ENCODE measurements at places on chromosomes 7 and 10.

GRCh38 chr7:2662273-2663120 is 25.5 kb upstream of the AMZ1 start:
- DNase-seq: no peak

DNA sequence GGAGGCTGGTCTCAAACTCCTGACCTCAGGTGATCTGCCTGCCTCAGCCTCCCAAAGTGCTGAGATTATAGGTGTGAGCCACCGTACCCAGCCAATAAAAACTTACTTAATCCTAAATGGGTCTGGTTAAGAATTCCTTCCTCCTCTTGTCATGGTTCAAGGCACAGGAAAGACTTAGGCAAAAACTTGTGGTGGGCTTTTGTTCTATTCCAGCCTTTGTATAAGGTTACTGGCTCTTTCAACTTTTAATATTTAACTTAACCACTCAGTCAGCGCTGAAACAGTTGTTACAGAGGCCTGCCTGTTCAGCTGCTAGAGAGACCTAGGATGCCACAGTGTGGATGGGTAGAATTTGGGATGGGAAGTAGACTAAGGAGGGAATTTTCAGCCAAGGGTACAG is 28.1 kb upstream of the GARS1 start:
- no peak for DNase-seq

DNA sequence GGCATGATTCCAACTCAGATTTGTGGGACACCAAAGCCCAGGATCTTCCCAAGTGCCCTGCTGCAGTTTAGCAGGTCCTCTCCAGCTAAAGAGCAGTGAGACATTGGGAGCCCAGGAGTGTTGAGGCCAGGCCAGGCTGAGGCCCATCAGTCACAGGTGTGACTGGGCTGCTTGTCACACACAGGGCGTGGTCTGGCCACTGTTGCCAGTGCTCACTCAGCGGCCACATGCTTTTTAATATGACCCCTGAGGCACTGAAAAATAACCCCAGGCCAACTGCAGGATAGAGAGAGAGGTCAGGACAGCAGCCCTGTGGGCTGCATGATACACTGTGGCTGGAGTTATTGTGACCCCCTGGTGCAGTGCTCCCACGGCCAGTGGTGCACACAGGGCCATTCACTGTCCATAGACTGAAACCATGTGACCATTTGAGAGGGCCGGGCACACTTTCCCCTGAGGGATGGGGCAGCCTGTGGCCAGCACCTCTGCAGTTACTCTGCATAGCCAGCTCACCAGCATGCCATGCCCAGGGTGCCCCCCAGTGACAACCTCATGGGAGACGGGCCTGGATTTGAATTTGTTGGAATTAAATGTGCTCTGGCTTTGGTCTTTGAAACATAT is 4.2 kb downstream of the GDF2 start:
- no peak for DNase-seq

GRCh38 chr7:123865517-123866117 is 20.6 kb downstream of the HYAL4 start:
- DNase-seq: peak; percentile 59

GRCh38 chr10:28837613-28838390 is 160.5 kb downstream of the BAMBI start:
- DNase-seq: no peak

DNA sequence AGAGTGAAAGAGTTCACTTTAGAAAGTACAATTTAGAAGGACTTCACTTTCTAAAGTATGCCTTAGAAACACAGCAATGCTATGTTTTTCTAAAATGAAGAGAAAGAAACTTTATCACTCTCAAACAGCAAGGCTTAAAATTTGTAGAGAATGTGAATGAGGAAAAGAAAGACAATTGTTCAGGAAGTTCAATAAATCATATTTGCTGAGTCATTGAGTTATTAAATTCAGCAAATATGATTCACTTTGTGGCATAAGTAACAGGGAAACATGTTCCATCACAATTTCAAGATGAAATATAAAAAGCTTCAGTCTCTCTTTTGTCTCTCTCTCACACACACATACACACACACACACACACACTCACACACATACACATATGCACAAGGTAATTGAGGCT is 187.9 kb downstream of the PCDH15 start:
- no peak for DNase-seq

DNA sequence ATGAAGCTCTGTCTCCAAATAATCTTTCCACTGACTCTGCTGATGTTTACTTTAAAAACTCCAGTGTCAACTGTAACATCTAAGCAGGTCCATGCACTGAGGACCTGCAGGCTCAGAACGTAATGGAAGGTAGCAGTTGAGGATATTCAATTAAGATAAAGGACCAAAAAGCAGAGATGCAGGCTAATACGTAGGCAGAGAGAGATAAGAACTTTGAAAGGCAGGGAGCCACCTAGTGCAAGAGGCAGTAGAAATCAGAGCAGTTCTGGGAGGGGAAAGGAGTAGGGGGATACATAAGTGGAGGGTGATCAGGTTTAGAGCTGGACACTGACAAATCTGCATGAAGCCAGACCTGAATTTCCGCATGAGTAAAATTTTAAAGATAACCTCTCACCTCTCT is 114.5 kb upstream of the POM121L12 start:
- no peak for DNase-seq

GRCh38 chr7:1703441-1703840 is 33.4 kb downstream of the ELFN1 start:
- no peak for DNase-seq

DNA sequence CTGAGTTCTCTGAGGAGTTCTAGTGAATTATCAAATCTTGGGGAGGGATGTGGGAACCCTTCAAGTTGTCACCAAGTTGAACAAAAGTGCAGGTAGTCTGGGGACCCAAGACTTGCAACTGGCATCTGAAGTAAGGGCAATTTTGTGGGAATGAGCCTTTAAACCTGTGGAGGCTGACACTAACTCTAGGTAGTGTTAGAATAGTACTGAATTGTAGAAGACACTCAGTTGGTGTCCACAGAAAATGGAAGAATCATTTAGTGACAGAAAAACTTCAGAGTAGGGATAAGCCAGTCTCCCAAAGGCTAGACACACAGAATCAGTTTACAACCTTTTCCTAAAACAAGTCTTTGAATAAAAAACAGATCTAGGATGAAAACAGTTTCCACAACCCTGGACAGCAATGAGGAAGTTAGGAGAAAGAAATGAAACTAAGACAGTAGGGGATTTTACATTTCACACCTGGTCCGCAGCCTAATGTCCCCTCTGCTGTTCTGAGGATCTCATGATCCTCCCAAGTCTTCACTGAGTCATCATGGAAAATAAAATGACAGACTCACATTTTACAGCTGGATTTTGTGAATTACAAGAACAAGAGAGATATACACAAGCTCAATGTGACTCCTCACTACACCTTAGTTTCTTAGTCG is 23.0 kb upstream of the ING3 start:
- DNase-seq: no peak

DNA sequence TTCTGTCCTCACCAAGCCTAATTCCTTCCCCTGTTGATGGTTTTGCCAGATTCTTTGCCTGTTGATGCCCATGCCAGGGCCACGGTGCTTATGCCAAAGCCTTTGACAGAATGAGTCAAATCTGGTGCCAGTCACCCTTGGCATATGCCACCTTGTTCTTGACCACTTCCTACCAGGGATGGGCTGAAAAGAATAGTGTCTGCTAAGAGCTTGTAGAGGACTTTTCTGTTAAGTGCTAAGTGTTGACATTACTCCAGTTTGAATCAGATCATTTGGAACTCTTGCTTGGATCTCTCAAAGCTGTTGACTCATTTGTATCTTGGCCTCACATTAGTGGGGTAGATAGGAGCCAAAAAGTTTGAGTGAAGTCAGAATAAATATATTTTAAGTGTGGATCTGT is 661.2 kb downstream of the AUTS2 start:
- DNase-seq: no peak

DNA sequence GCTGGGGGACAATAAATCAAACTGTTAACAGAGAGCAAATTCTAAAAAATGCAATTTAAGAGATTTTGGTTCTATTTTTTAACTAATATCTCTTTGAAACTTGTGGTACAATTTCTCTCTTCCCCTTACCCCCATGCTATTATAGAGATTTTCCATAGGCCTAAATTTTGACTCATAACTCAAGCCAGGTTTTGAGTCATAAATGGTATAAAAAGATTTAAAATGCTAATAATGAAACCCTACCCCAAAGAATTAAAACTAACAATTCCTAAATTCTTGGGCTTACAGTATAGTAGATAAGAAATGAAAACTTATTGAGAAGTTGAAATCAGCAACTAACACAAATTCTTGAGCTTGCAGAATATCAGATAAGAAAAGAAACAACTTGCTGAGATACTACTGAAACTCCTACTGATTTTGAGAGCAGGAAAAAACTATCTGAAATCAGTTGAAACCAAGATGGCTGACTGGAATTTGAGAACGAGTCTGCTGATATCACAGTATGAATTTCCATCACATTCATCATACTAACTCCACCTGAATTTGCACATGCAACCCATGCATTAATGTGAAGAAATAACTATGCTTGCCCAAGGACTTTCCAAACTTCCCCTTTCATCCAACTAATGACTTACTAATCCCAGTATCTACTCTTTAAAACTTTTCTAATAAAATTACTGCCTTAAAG is 36.3 kb downstream of the POT1 start:
- DNase-seq: no peak

DNA sequence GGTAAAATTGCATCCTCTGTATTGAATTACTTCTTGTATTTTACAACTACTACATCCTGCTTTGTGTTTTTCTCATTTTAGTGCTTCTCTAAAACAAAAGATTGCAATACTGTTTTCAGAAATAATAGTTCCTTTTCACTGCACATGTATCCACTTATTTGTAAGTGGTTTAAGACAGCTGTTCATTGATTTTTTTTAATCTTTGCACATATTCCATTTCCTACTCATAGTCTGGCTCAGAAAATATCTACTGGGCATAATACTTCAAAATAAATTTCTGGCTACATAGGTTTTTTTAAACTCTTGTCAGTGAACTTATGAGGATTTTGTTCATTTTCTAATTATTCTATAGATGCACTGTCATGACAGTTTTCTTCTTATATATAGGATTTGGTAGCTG is 54.8 kb downstream of the SND1 start:
- DNase-seq: no peak

GRCh38 chr7:121271916-121272315 is 56.9 kb upstream of the WNT16 start:
- no peak for DNase-seq

GRCh38 chr10:124025660-124026588 is 67.5 kb downstream of the CHST15 start:
- no peak for DNase-seq

DNA sequence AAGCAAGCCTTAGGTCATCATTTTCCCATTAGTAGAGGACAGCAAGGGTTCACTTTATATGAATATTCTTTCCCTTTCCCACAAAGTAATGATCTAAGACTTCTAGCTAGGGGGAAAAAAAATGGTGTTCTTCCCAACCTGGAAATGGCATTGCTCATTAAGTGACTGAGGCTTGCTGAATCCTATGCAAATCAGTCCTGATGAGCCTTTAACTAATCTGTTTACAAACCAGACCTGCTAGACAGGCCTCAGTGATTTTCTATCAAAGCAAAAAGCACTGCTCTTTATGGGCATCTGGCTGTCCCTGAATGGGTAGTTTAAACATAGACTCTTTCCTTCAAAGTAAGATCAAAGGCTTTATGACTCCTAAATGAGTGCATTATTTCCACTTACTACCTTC is 146.3 kb downstream of the HIBADH start:
- no peak for DNase-seq

- DNase-seq: no peak
Measured at GRCh38 chr7:109354000-109354399, 784.3 kb downstream of the DNAJB9 start.

- DNase-seq: no peak
Measured at GRCh38 chr10:95181726-95182125, 12.3 kb upstream of the ACSM6 start.

GRCh38 chr7:100588438-100588837 is 2.3 kb downstream of the FBXO24 start:
- no peak for DNase-seq

GRCh38 chr10:33927347-33927746 is 592.9 kb upstream of the NRP1 start:
- no peak for DNase-seq

GRCh38 chr10:21526860-21527597 is 1.5 kb upstream of the SKIDA1 start:
- DNase-seq: peak; percentile 64

DNA sequence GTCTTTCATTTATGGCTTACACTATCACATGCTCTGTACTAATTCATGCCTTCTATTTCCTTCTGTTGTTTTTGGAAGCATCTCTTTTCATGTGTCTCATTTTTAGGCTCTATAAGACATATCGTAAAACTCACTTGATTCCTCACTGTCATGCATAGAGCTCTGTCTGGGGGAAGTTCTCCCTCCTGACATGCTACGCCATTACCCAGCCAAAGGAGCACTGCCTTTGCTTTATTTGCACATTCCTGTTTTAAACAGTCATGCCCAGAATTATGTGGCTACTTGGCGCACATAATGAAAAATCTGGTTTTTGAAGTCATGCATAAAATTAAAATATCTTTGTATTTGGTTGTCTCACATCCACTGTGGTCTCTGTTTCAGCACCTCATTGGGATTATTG is 17.6 kb upstream of the AKR1C3 start:
- no peak for DNase-seq

- DNase-seq: no peak
Measured at GRCh38 chr7:50317697-50318669, 13.5 kb downstream of the IKZF1 start.

GRCh38 chr10:15725603-15726002 is 5.9 kb upstream of the ITGA8 start:
- peak; percentile 8 for DNase-seq

DNA sequence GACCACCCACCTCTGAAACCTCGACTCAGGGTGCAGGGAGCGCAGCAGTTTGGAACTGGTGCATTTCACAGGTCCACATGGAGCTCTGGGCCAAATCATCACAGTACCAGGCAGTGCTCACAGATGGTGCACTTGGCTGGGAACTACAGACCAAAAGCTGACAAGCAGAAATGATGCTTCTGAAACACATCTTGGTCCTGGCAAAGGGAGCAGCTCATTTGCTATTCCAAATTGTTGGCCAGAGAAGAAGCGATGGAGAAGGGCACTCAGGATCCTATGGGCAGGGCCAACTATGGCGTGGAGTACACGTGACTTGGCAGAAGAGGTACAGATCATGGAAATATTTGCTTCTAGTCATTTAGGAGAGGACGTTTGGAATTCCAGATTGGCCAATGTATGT is 383.9 kb downstream of the CALN1 start:
- no peak for DNase-seq

DNA sequence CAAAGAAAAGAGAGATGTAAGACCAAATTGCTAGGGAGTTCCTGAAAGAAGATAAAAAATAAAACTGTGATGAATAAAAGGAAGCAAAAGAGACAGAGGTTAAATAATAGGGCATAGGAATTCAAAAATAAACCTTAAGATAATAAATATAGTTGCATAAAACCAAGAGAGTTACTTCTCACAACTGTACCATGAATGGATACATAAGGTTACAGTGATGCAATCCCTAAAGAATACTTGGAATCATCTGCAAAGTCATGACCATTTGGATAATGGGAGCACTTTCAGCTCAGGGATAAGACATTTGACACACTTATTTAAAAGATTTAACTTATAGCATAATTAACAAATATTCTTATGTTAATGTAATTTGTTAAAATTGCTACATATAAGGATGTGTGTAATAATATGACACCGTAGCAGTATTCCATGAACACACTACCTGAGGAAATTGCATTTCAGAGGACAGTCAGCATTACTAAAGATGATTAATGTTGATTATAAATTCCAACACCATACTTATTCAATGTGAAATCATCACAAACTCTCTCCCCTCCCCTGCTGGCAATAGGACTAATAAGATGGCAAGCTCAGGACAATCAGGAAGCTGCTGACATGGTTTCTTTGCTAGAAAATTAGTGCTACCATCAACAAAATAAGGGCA is 202.1 kb upstream of the AKR1E2 start:
- DNase-seq: no peak

GRCh38 chr7:150931199-150931869 is 46.8 kb downstream of the KCNH2 start:
- no peak for DNase-seq

Measured in NCI-H2081 (cell line).